ENCODE measurements at places on chromosomes 7 and 10.

- DNase-seq = no peak
These were observed 5.8 kb downstream of the MINDY4 start for GRCh38 chr7:30776971-30777370.

- no peak for DNase-seq
These were observed 13.6 kb downstream of the POR start for GRCh38 chr7:75928568-75928914.

GRCh38 chr7:2521341-2521745 is 1.8 kb downstream of the LFNG start:
- DNase-seq = no peak

DNA sequence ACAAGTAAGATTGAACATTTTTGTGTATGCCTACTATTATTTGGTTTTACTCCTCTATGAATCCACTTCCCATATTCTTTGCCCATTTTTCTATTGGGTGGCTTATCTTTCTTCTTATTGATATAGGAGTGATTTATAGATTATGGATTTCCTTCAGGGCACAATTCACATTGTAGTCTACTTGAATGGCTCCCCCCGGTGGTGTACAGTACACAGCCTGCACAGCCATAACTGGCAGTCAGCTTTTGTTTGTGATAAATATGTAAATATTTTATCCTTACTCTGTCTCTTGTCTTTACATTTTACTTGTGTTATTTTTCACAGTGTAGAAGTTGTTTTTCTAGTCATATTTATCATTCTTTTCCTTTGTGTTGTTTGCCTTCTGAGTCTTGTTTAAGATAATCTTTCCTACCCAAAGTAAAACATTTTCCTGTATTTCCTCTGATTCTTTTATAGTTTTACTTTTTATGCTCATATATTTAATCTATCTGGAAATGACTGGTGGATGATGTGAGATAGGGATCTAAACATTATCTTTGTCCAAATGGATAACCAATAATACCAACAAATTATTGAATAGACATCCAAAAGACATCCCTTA is 23.9 kb upstream of the CALD1 start:
- DNase-seq = no peak

DNA sequence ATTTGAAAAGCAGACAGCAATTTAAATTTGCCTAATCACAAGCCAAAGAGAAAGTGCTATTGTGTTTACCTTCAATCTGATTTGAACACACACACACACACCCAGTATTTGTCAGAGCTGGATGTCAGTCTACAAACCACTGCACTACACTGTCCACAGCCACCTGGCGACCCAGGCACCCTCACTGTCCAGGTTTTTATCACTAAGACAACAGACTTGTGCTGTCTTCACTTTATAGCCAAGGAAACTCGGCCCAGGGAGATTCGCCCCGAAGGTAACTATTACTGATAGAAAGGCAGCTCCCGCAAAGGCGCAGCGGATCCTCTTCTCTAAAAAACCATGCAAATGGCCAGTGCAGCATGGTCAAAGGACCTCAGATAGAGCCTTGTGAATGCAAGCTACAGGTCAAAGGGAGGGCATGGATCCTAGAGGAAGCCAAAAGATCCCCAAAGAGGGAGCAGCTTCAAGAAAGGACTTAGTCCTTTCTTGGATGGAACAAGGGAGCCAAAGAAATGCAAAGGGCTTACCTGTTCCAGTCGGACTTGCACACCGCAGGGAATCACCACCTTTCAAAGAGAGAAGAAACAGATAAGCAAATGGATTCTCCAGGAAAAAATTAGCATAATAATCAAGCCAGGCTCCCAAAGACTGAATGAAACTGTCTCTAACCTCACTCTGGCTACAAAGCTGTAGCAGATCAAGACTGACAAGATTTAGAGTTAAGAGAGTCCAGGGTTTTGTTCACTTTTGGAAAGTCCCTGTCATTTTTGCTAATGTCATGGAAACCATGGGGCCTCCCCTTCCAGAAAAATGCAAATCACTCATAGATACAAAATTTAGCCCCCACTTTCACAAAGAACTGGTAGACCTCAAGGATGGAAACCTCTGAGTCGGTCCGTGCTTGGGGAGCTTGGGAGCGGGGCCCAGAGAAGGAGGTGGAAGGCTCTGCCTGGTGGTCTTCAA is 101.1 kb downstream of the TNS3 start:
- no peak for DNase-seq

DNA sequence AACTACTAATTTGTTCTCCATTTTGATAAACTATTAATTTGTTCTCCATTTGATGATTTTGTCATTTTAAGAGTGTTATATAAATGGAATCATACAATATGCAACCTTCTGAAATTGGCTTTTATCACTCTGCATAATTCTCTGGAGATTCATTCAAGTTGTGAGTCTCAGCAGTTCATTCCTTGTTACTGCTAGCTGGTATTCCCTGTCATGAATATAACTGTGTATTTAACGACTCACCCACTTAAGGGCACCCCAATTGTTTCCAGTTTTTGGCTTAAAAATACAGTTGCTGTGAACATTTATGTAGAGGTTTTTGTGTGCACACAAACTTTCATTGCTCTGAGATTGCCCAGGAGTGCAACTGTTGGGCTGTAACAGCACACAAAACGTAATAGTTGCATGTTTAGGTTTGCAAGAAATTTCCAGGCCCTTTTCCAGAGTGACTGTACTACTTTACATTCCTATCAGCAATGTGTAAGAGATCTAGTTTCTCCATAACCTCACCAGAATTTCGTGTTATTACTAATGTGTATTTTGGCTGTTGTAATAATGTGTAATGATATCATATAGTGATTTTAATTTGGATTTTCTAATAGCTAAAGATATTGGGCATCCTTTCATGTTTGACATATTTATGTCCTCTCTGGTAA is 153.2 kb upstream of the ADCY1 start:
- DNase-seq = no peak

- DNase-seq = no peak
These were observed 103.1 kb downstream of the INHBA start for GRCh38 chr7:41599760-41600159.

DNA sequence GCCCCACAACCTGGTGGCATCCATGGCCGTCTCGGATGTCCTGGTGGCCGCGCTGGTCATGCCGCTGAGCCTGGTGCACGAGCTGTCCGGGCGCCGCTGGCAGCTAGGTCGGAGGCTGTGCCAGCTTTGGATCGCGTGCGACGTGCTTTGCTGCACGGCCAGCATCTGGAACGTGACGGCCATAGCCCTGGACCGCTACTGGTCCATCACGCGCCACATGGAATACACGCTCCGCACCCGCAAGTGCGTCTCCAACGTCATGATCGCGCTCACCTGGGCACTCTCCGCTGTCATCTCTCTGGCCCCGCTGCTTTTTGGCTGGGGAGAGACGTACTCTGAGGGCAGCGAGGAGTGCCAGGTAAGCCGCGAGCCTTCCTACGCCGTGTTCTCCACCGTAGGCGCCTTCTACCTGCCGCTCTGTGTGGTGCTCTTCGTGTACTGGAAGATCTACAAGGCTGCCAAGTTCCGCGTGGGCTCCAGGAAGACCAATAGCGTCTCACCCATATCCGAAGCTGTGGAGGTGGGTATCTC is 1.1 kb downstream of the HTR5A start:
- DNase-seq = no peak

GRCh38 chr7:30309842-30310435 is 25.5 kb downstream of the ZNRF2 start:
- DNase-seq = no peak

GRCh38 chr7:138842111-138842510 is 44.1 kb upstream of the ATP6V0A4 start:
- no peak for DNase-seq

GRCh38 chr7:144853542-144853941 is 17.7 kb upstream of the TPK1 start:
- DNase-seq = no peak

DNA sequence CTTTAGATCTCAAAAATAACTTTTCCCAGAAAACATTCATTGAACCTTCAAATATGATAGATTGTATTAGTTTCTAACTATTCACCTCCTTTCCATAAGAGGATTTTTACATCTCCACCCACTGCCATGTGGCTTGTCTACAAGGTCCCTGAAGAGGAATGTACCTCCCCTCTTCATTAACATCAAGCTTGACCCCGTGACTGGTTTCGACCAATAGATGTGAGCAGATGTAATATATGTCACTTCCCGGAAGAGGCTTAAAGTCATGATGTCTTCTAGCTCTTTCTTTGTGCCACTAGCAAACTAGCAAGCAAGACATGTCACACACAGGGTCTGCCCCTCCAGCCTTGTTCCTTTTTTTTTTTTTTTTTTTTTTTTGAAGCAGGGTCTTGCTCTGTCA is 6.9 kb downstream of the BAZ1B start:
- DNase-seq = no peak

GRCh38 chr7:20288036-20288435 is 42.7 kb upstream of the ITGB8 start:
- DNase-seq = no peak

- DNase-seq = no peak
These were observed 569.2 kb downstream of the SORCS1 start for GRCh38 chr10:106595281-106595680.

DNA sequence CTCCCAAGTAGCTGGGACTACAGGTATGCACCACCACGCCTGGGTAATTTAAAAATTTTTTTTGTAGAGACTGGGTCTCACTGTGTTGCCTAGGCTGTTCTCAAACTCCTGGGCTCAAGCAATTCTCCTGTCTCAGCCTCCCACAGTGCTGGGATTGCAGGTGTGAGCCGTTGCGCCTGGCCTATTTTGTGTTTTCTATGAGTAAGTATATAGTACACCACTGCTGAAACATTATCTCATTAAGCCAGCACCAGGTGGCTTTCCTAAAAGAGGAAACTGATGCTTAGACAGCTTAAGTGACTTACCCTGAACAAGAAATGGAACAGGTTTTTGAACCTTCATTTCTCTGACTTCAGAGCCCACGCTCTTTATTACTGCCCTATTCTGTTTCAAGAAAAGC is 7.8 kb upstream of the PTPN12 start:
- no peak for DNase-seq

DNA sequence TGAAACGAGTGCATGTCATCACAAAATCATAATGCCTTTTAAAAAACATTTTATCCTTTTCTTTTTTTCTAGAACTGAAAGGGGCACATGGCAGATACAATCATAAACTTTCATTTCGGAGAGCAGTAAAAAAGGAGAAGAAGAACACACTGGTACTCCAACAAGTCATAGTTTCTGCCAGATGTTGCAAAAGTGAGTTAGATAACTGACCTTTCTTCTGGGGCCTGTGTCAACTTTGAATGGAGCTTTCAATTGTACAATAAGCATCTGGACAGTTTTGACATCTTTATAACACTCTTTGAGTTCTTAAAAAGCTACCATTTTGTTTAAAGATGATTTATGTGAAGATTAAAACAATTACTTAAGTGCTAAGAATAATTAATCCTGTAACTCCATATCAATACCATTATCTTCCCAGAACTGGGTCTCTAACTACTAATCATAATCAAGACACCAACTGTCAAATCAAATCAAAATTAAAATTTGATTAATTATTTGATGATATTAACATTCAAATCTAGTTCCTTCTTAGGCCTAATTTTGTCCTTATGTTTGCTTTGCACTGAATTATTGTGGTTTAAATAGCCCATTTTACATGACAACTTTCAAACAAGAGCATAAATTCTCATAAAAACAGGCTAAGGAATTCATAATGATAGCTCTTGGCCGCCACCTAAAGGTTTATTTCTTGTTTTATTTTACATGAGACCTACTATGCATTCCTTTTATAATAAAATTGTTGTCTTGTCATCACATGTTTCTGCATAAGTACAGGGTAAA is 19.5 kb upstream of the ITGB8 start:
- peak; percentile 66 for DNase-seq

DNA sequence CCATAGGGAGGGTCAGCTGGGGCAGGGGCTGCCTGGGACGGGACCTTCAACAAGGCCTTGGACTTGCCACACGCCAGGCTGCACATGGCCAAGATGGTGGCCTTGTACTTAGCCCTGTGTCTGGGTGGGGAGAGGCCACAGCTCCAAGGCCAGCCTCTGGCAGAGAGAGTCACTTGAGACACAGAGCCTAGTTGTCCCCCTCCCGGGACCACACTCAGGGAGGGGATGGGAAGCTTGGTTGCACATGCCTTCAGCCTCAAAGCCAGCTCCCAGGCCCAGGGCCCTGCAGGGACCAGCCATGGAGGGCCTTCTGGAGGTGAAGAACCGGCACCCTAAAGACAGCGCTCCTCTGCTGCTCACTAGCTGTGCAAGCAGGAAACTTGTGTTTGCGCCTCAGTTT is 16.7 kb downstream of the MMRN2 start:
- no peak for DNase-seq

DNA sequence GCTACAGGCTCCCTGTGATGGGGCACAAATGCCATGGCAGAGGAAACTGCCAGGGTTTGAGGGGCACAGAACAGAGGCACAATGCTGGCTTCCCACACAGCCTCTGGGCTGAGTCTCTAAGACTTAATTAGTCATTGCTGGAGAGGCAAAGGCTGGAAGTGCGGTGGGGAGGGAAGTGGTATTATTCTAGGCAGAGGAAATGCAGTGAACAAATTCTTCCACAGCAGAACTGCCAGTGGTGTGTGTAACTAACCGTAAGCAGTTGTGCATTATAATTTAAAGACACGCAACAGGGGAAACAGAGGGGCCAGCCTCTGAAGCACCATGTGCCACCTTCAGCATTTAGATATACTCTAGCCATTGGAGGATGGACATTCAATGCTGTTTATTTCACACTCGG is 12.8 kb downstream of the ICA1 start:
- DNase-seq = no peak

- DNase-seq = no peak
These were observed 205.4 kb downstream of the FANK1 start for GRCh38 chr10:126101736-126102135.

- DNase-seq = peak; percentile 74
These were observed 148.8 kb downstream of the HECW1 start for GRCh38 chr7:43260980-43261878.

All from NCI-H748 treated with DMSO at 0.1 percent for 48 hours (cell line).